Activated CD4-positive, alpha-beta T cell treated with anti-CD3 and anti-CD28 coated beads for 1 hour (primary cell): ENCODE measurements at places on chromosomes 4 and X.
A peak's percentile ranks its signal among the peaks of the same experiment; 100 is the strongest.

- peak; percentile 68 for DNase-seq
Observed at GRCh38 chr4:99946356-99947189, at the start of gene DNAJB14. TSS of gene DNAJB14 (minus strand) at chr4:99946618. CDS start at chr4:99946571, 47 bp downstream.

GRCh38 chr4:6460876-6461275 lies 11.5 kb downstream of the PPP2R2C start:
- no peak for DNase-seq

- no peak for DNase-seq
Observed at GRCh38 chr4:19224820-19225219, 1026.9 kb upstream of the SLIT2 start.

DNA sequence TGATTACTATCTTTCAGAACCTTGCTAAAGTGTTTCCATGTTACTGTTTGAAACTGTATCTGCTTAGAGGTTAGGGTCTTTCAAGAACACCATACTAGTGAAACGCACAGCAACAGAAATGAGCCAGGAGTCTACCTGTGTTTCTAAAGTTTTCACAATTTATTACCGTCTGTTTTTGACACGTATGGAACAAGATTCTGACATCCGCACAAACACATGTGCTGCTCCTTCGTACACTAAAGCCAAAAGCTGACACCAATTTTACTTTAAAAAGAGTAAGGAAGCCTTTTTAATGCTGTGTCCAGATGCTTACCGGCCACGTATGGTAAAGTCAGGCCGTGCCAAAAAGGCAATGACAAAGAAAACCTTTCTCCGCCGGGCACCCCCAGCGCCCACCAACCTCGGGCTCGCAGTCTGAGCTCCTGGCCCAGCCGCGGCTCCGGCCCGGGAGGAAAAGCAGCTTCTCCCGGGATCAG lies 532 bp downstream of the RPS4X start:
- DNase-seq = no peak

GRCh38 chrX:16566571-16566970 lies 83.4 kb upstream of the S100G start:
- DNase-seq = no peak

- no peak for DNase-seq
Observed at GRCh38 chr4:182929296-182929695, 12.1 kb upstream of the DCTD start.
